ENCODE measurements at places on chromosomes 1 and 21.
A peak's percentile ranks its signal among the peaks of the same experiment; 100 is the strongest.

DNA sequence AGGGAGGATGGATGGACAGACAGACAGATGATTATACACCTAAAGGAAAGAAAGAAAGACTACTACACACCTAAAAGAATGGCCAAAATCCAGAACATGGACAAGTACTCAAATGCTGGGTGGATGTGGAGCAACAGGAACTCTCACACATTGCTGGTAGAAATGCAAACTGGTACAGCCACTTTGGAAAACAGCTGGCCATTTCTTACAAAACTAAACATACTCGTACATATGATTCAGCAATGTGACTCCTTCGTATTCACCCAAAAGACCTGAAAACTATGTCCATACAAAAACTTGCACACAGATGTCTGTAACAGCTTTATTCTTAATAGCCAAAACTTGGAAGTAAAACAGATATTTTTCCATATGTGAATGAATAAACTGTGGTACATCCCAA lies 51.3 kb downstream of the PRPF38A start:
- DNase-seq, result no peak

GRCh38 chr1:7007902-7008301 lies 222.6 kb downstream of the CAMTA1 start:
- DNase-seq, result no peak

GRCh38 chr1:10022656-10023055 lies 10.1 kb upstream of the UBE4B start:
- no peak for DNase-seq

DNA sequence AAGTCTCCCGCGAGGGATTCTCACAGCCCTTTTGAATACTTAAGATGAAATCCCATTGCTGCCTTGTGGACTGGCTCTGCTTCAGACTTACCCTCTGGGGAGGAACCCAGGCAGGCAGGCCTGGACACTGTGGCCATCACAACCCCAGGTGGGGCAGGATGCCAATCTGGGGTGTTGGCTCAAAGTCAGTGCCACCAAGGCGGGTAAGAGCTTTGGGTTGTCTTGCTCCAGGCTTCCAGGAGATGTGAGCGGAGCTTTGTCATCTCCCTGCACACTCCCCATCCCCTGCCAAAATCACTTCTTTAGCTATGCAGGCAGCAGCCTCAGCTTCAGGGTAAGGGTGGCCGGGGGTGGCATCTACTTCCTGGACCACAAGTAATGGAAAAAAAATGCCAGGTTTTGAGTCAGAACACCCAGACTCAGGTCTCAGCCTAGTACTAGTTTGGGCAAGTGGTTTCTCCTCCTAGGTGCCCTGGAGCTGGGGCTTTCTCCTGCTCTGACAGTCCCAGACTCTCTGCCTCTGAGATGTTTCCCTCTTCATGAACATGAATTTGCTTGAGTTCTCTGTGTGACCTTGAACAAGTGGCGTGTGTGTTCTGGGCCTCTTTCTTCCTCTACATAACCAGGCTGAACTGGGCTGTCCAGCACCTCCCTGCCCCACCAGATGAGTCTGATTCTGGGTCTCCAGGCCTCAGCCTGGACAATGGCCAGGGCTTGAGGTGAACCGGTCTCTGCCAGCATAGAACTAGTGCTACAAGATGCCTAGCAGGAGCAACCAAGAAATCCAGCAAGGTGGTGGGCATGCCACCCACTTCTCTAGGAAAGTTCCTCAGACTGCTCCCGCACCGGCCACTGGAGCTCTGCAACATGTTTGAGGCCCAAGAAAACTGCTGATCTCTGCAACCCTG lies 65.4 kb downstream of the VWA5B1 start:
- DNase-seq, result no peak

DNA sequence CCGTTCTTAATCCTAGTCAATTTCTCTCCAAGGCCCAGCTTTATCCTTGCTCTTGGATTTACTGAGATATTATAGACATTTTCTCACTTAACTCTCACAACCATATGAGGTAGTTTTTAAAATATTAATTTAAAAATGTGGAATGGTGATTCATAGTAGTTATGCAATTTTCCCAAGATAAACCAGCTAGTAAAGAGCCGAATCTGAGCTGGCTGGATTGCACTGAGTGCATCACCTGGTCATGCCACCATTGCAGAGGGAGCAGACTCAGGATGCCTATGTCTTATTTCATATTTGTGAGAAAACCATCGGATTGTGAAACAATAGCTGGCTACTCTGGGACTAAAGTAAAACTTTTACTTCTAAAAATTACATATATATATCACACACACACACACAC lies 494.0 kb downstream of the KCNT2 start:
- no peak for DNase-seq

GRCh38 chr1:199218533-199218932 lies 579.7 kb downstream of the PTPRC start:
- DNase-seq, result no peak

GRCh38 chr1:91846639-91847013 lies 39.3 kb downstream of the TGFBR3 start:
- no peak for DNase-seq

DNA sequence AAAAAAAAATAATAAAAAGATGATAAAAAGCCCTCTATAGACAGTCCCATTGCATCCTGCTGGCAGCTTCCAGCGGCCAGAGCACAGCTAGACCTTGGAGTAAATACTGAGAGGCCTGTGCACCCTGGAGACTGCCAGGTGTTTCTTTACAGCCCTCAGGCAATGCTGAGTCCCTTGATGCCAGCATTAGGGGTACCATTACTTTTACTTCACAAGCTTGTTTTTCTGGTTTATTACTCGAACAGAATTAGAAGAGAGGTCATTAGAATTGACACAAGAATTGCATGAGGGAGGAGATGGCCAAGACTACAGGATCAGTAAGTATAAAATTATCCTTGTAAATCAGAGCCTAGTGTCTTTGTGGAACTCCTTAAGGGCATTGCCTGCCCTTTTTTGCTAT lies 43.6 kb downstream of the AKNAD1 start:
- no peak for DNase-seq

- peak; percentile 67 for DNase-seq
Observed at GRCh38 chr1:156813750-156814570, 2.7 kb downstream of the SH2D2A start.

DNA sequence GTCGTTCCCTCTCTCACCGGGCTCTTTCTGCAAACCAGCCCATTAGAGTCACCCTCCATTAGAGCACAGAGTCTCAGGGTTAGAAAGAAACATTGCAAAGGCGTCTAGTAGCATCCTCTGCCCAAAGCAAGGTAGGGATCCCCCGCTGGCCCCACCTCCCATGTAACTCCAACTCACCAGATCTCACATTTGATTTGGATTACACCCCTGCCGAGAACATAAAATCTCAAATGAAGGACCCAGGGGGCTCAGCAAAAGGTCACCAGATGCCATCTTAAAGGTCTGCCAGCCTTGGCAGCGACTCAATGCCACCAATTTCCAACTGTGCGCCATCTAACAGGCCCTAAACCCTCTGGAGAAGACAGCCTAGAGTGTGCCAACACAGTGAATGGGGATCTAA lies 14.1 kb downstream of the C1orf87 start:
- no peak for DNase-seq

GRCh38 chr1:27567971-27568299 lies 36.0 kb downstream of the AHDC1 start:
- no peak for DNase-seq

GRCh38 chr1:56570924-56571372 lies 8.4 kb downstream of the PLPP3 start:
- no peak for DNase-seq

DNA sequence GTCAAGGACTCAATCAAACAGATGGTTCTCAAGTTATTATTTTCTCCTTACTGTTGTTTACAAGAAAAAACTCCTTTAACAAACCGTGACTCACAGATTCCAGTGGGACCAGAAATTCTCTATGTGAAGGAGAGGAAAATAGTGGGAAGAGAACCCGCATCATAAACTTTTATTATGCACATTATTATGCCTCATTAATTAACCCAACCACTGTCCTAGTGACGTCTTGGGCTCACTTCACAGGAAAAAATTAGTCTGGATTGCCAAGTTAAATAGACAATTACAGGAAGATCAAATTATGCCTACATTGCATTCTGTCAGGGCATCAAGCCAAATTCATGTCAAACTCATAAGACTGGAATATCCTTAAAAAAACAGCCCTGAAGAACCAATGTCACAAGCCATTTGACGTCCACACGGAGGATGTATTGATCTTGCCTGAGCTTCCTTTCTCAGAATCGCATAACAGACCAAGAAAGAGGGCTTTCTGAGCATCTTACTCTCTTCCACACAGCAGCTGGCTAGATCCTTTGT lies 347.8 kb downstream of the DUSP10 start:
- DNase-seq, result no peak

DNA sequence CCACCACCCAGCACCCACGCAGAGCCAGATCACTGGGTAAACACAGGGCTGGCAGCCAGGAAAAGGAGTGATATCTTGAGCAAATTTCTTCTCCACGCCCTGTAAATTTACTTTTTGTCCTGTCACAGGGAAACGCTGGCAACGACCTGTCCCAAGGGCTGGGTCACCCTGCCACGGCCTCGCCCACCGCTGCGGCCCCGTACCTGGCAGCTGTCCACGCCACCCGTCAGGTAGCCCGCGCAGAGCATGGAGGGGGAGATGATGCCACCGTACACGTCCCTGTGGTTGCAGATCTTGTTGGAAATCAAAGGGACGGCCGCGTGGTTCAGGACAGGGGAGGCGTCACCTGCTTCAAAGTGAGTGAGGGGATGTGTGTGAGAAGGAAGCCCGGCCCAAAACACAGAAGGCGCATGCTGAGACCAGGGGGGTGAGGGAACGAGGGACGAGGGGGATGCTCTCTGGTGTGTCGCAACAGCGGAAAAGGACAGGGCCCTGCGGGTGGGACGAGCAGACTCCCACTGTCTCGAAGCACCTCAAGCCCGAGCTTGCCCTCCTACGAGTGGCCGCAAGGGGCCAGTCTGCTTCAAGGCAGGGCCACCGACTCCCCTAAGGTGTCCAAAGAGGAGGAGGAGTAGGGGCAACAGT lies 10.1 kb upstream of the TFF1 start:
- DNase-seq, result peak; percentile 88

GRCh38 chr1:234489698-234490077 lies 10.7 kb upstream of the TARBP1 start:
- no peak for DNase-seq

DNA sequence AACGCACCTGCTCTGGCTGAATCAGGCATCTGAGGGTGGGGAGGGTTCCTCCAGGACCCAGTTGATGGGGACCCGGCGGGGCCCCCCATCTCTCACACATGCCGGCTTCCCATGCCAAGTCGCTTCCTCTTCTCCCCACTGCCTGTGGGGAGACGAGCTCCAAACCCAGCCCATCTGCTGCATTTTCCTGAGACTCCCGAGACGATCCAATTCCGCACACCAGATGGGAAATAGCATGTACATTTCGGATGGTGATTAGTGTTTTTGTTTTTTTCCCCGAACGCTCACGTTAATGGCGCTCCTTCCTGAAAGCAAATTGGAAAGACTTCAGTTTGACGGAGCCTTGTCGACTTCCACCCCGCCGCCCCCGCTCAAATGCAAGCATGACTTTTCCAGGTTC lies 13.2 kb upstream of the GRIK3 start:
- DNase-seq, result no peak

DNA sequence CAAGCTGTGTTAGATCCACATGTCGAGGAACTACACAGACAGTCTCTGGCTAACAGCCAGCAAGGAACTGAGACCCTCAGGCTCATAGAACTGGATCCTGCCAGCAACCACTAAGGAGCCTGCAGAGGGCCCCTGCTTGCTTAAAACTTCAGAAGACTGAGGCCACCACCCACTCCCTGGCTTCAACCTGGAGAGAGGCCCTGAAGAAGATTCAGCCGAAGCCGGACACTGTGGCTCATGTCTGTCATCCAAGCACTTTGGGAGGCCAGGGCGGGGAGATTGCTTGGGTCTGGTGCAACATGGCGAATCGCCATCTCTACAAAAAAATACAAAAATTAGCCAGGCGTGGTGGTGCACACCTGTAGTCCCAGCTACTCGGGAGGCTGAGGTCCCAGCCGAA lies 92.6 kb upstream of the TMPRSS2 start:
- no peak for DNase-seq

DNA sequence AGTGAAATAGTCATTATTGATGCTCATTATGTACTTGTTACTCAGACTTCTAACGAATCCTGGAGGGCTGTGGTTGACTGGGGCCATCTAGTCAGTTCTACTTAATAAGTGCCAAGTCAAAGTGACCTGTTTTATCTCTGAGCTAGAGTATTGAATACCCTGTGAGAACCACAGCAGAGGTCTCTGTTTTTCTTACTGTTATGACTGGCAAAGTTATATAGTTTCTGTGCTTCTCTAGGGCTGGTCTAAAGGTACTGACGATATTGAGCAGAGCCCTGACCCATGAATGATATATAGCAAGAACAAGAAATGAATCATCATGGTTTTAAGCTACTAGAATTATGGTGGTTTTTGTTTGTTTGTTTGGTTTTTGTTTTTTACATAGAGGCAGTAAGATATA lies 555.8 kb downstream of the PLA2G4A start:
- no peak for DNase-seq

- no peak for DNase-seq
Observed at GRCh38 chr21:45223236-45224185, 64.2 kb downstream of the POFUT2 start.

DNA sequence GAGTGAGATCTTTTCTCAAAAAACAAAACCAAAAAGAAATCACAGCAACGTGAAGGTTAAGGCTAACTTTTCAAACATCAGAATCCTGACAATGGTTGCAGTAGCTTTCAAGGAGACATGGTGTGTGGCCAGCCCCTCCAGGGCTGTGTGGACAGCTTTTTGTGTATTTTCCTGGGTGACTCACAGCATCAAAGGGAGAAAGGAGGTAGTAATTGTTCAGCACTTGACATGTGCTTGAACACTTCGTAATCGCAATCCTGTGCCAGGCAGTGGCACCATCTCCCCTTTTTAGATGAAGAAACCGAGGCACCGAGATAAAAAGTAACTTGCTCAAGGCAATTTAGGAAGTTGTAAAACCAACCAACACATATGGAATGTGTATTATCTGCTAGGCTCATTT lies 10.3 kb downstream of the NBL1 start:
- DNase-seq, result no peak

GRCh38 chr1:25727635-25728286 lies 72.2 kb upstream of the SELENON start:
- no peak for DNase-seq
